ENCODE measurements at places on chromosomes 16 and 17.

DNA sequence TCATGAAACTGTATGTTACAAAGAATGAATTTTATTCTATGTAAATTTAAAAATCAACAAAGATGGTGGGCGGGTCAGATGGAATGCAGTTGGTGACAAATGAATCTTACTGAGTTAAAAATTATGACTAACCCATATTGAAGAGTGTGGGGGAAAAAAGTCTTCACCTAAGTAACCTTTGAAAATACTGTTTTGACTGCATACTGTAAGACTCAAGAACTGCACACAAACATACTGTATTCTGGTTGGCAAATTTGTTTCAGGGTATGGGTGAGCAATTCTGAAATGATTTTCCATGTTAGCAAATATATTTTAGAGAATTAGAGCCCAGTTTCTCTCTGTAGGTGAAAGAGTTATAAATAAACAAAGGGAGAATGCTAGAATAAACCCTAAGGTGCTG lies 153.7 kb upstream of the KCNJ18 start:
- DNase-seq, result no peak

DNA sequence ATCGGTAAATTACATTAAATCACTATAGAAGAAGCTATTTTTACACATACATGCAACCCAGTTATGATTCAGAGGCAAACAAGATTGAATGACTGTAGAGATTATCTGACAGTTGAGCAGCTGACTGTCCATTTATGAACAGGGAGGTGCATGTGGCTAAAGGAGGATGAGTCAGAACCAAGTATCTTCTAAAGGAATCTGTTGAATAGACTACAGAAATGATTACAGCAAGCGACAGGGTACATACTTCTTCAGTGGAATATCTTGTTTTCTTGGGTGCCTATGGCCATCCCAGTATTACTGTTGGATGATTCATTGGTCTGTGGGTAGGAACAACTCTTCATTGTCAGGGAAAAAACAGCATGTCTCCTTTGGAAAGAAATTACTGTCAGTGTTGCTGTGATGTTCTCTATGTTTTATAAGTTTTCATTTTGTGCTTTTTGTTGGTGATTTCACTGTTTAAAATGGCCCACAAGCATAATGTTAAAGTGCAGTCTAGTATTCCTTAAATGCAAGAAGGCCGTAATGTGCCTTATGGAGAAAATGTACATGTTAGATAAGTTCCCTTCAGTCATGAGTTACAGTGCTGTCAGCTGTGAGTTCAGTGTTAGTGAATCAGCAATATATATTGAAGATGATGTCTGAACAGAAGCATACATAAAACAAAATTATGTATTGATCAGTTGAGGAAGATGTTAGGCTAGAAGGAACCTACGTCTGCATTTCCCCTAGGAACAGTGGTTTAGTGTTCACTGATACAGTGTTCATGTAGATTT lies 27.0 kb downstream of the CBFB start:
- DNase-seq, result no peak

DNA sequence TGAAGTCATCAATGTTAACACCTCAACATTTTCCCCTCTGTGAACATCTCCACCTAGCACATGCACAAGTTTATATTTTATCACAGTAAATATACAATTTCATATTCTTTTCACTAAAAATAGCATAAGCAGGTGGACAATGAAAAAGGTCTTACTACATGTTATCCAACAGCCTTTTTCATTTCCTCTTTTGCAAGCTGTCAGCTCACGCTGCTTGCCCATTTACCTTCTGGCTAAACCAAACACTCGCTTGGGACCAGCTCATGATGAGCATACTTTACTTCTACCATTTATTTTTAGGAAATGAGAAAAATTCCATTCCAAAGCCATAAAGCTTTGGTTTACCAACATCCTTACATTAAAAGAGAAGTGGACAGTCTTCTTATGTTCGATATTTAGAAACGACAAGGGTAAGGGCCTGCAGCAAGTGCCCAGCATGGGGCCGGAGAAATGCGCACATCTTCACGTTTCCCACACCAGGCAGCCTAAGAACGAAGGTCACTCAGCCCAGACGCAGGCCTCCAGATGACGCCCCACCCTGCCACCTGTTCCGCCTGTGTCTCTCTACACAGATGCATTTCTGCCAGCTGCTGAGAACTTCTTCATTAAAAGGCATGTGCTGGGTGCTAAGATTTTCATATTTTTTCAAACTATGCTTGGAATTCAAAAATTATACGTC lies 13.9 kb downstream of the SNN start:
- DNase-seq, result no peak

GRCh38 chr17:79968116-79968515 lies 67.6 kb downstream of the TBC1D16 start:
- no peak for DNase-seq

- DNase-seq, result no peak
Observed at GRCh38 chr16:27378871-27379481, 23.0 kb upstream of the IL21R start.

Measured in CD4-positive, alpha-beta T cell (primary cell).